ENCODE measurements at places on chromosomes 12 and 14.

GRCh38 chr14:100030452-100031153 lies 34.6 kb upstream of the EVL start:
- DNase-seq: no peak

DNA sequence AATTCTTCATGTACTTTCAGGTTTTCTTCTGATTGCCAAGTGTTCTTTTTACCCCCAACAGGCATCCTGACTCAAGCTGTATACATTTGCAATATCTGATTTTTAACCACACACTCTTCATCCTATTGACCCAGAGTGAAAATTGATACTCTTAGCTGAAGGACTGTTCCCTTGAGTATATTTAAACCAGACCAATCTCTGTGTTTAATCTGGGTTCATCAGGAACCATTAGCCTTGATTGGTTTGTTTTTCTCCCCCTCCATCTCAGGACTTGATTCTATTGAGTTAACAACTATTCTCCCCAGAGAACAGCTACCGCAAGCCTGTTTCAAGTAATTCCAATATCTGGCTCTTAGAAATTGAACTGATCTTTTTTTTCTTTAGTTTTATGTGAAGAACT lies 222.3 kb upstream of the NOVA1 start:
- DNase-seq: no peak

DNA sequence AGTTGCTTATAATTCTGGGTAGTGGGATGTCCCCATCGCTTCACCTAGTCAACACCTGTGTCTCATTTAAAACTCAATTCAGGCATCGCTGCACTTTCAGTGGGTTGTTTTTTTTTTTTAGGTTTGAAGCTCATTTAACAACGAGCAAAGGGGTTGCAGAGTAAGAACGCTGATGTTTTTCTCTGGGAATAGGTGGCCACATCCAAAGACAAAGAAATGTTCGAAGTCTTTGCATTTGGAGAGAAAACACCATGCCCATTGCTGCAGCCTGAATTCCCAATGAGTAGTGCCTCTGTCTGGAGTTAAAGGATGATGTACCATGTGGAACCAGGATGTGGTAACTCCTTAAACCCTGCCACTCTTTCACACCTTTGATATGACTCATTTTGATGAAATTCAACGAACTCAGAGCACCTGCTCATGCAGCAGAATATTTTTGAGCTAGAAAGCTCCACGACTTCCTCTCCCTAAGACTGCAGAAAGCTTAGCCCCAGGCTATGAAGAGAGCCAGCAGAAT lies 35.1 kb upstream of the BATF start:
- DNase-seq: peak; percentile 31

DNA sequence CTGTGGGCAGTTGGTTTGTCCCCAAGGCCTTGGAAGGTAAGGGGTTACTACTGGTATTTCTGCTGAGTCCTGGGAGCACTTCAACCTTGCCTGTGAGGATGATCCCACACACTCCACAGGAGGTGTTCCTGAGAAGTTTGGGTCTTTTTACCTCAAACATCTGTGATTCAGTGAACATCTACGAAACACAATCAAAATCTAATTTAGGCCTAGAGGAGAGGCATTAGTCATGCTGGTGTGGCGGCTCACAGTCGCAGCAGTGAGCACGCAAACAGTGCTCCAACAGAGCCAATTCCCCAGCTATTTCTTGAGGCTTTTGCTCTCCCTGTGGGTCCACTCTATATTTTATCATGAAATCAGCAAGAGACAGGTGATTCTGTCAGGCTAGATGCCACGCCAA lies 107.6 kb downstream of the APAF1 start:
- no peak for DNase-seq

DNA sequence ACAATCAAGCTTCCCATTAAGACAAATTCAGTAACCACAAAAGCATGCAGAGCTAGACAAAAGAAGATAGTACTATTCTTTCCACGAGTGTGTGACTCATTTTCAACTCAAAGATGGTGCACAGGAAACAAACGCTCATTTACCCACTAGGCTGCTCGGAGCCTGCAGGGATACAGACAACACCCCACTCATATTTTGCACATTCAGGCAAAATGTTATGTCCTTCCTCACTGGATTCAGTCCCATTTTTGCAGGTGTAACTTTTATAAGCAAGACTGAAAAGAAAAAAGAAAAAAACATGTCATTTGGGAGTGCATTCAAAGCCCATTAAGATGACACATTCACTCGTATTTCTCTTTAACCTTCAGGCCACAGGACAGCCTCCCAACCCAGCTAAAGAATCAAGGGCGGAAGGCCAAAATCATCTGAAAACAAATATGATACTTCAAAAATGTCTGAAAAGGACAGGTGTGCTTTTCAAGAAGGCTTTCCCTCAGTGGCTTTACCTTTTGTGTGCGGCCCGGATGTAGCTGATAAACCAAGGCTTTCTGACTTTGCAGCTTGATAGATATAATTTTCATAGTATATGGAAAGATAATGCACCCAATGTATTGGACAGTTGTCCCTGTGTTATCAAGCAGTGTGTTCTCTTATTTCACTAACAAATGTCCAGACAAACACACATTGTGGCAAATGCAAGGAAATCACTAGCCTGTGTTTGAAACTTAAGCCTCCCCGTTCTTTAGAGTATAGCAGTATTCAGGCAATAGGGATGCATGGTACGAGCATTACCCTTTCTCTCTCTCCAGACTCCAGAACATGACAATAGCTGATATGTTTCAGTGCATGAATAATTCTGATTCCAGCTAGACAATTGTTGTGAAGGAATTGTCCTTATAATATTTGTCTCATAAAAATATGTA lies 147.8 kb upstream of the KRR1 start:
- peak; percentile 10 for DNase-seq

DNA sequence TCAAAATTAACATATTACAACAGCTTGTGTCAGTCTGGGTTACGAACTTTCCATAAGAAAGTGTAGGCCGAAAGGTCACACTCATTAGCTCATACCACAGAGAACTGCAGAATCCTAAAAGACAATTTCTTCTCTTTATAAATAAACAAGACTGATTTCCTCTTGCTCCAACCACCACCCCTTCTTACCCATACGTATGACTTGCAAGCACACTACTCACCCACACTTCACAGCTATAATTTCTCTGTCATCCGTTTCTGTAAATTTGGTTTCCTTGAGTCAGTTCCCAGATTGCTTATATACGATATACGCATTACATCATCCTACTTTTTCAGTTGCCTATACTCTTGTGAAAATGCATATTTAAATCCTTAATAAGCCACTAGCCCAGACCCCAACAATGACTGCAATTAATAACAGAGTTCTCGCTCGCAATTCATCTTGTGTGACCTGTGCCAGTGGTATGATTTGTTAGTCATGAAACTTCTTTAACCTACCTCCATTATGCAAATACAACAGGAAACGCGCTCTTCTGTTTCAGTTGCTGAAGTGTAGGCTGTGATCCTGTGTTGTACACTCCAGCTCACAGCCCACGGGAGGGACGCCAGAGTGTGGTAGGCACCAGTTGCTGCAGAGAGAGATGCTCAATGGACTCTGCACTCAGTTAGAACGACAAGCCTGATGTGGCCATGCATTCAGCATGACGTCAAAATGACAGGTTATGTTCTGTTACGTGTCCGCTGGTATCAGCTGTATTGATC lies 417.6 kb downstream of the PDZRN4 start:
- no peak for DNase-seq

DNA sequence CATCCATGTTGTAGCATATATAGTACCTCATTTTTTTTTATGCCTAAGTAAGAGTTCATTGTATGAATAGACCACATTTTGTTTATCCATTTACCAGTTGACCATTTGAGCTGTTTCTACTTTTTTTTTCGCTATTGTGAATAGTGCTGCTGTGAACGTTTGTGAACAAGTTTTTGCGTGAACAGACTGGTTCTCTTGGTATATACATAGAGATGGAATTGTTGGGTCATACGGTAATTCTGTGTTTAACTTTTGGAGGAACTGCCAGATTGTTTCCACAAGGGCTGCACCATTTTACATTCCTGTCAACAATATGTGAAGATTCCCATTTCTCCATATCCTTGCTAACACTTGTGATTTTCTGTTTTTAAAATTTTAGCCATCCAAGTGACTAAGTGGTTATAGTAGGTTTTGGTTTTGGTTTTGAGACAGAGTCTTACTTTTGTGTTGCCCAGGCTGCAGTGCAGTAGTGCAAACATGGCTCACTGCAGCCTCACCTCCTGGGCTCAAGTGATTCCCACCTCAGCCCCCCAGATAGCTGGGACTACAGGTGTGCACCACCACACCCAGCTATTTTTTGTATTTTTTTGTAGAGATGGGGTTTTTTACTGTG lies 68.3 kb upstream of the AMN start:
- no peak for DNase-seq

- DNase-seq: no peak
Observed at GRCh38 chr14:99124482-99125105, 147.4 kb downstream of the BCL11B start.

GRCh38 chr12:116919247-116919661 lies 8.5 kb downstream of the FBXW8 start:
- no peak for DNase-seq

DNA sequence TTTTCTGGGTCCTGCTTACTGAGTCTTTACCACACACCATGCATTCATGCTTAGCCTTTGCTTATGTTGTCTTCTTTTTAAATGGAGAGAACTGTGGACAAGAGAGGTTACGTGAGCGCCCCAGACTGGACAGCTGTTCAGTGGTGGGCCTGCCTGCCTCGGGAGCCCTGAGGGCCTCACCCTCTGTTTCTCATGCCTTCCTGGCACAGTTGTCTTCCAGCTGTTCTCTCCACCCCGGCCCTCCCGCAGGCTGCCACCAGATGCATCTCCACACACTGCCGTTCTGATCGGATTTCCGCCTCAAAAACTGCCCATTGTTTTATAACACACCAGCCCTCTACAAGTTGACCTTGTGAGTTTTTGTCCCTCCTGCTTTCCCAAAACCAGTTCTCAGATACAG lies 100.8 kb downstream of the SAMD4A start:
- DNase-seq: no peak
